ENCODE measurements at places on chromosomes 2 and 18.

DNA sequence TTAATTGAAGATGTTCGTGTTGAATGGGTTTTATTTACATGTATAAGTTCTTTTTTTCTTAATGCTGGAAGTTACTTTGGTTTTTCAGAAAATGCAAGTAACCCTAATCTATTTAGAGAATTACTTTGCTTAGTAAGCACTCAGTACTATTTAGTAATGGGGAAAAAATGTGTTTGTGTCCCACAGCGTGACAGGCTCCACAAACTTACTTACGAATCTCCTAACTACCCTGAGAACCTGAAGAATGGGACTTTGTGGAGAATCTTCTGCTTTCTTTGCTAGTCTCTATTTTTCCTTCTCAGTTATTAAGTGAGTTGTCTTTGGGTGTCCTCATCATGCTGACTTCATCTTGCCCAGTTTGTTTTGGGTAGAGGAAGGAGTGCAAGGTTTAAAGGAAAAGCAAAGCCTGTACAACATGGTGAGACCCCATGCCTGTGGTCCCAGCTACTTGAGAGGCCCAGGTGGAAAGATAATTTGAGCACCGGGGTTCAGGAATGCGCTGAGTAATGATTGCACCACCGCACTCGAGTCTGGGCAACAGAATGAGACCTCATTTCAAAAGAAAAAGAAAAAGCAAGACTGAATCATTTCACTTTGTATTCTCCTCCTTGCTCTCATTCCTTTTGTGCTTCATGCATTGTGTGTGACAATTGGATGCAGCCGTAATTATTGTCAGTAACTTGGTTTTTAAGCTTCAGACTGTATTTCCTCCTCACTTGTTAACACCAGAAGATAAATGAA lies 10.2 kb downstream of the NEDD4L start:
- DNase-seq, result no peak

GRCh38 chr2:164671664-164672396 lies 50.5 kb upstream of the GRB14 start:
- DNase-seq, result no peak

DNA sequence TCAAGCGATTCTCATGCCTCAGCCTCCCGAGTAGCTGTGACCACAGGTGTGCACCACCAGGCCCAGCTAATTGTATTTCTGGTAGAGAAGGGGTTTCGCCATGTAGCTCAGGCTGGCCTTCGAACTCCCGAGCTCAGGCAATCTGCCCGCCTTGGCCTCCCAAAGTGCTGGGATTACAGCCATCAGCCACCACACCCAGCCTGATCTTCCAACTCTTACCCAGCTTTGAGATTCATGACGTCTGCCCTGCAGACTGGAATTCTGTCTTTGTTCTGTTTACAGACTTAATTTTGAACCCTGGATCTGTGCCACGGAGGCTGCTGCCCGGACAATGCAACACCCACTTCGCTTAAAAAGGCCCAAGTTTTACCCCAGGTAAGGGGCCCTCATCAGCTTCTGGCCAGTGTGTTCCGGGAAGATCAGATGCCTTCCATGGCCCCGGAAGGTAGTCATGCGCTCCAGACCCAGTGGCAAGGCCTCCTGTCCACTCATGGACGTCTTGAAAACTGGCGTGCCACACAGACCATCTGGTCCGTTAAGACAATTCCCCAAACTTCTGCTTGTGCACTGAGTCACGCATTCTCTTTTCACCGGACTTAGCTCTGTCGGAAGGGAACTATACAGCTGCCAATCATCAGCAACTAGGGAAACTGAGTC lies 5.5 kb downstream of the PXDN start:
- DNase-seq, result no peak

DNA sequence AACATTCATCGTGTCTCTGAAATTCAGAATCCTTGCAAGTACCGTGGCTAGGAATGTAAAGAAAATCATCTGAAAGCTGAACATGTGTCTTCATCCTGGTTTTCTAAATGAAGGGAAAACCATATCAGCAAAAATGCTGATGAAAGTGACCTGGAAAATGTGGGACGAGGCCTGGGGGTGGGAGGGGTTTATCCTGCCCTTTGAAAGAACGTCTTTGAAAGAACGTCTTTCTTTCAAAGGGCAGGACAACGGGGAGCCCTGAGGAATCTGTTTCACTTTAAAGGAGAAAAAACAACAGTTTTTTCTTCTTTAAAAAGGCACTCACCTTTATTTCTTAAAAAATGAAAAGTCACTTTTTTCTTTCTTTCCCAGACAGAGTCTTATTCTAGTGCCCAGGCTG lies 185.2 kb downstream of the ALPK2 start:
- no peak for DNase-seq

Measured in CD4-positive, CD25-positive, alpha-beta regulatory T cell (primary cell).